HuH-7.5 (cell line): ENCODE measurements at places on chromosomes 2 and 18.

DNA sequence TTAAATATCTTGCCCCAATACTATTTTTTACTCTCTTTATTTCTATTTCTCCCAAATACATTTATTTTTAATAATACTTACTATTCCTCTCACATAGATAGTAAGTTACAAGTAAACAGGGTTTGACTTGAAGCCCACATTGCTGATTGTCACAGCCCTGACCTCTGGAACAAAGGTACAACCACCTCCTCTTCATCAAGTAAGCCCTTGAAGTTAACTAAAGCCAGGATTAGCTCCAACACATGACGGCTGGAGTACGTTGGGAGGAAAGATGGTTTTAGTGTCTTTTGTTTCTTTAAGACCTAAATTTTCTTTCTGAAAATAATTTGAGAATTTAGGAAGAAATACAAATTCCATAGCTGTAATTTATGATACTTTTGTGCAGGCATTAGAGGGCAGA is 949 bp downstream of the MYOM1 start:
- no peak for DNase-seq

DNA sequence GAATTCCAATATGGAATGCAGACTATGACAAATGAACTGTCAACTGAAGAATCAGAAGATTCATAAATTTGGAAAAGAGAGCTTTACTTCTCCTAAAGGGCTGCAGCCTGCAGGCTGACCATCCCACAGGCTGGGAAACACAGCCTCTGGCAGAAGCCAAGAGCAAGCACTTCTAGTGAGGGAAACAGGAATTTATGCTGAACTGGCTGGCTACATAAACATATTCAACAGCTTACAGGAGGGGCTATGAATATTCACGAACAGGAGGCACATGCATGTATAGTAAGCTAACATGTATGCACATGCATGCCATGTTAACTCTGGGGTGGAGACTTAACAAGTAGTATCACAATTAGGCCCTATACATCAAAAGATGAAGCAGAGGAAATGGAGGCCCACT is 17.6 kb downstream of the HIBCH start:
- DNase-seq, result no peak

GRCh38 chr2:225402210-225402776 is 2.8 kb downstream of the NYAP2 start:
- no peak for DNase-seq

GRCh38 chr2:11896386-11896785 is 150.0 kb downstream of the LPIN1 start:
- DNase-seq, result no peak

GRCh38 chr18:28189400-28190239 is 12.7 kb upstream of the CDH2 start:
- no peak for DNase-seq

DNA sequence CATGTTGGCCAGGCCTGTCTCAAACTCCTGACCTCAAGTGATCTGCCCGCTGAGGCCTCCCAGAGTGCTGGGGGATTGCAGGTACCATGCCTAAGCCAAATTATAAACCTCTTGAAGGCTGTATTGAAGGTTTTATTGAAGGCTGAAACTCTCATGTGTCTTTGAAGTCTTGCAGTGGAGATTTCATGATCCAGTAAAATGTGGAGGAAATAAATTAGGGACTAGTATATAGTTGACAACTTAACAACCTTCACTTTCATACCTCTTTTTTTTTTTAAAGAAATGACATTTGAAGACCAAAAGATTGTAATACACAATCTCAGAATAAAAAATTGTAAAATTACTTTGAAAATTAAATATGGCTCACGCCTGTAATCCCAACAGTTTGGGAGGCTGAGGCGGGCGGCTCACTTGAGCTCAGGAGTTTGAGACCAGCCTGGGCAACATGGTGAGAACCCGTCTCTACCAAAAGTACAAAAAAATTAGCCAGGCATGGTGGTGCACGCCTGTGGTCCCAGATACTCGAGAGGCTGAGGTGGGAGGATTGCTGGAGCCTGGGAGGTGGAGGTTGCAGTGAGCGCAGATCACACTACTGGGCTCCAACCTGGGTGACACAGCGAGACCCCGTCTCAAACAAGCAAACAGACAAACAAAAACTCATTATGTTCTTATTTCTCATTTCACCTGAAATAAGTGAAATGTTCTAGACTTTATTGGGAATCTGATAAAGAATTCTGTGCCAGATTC is 8.0 kb downstream of the EML4 start:
- no peak for DNase-seq

DNA sequence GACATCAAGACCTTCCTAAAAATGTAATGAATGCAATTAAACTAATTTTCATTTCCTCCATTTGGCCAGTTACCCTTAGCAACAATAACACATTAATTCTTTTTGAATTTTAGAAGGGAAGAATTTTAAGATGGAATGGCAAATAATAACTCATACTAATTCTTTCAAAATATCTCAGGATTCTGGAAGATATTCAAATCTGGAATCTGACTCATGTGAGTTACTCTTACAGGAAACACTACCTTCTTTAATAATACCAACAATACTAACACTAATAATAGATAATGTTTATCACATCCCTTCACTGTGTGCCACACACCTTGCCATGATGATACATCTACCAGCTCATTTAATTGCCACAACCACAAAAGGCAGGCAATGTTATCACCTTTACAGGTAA is 46.4 kb downstream of the ZNF521 start:
- DNase-seq, result no peak

GRCh38 chr2:199999166-199999565 is 43.8 kb downstream of the MAIP1 start:
- DNase-seq, result no peak

DNA sequence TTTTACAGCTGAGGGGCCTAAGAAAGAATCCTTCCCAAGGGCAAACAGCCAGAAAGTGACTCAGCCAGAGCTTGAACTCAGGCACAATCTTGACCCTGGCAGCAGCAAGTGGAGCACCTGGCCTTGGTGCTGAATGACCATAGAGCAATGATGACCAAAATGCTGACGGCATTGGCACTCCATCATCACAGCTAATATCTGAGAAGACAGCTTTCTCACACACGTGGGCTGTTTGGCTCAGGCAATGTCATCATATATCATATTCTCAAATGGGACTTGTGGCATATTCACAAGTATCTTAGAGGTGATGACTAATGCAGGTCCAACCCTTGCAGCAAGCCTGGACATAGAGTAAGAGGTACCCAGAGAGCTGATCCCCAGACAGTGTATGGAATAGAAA is 443.9 kb upstream of the MYT1L start:
- no peak for DNase-seq

- no peak for DNase-seq
These were observed 404.8 kb downstream of the MBD2 start for GRCh38 chr18:53819671-53820070.

DNA sequence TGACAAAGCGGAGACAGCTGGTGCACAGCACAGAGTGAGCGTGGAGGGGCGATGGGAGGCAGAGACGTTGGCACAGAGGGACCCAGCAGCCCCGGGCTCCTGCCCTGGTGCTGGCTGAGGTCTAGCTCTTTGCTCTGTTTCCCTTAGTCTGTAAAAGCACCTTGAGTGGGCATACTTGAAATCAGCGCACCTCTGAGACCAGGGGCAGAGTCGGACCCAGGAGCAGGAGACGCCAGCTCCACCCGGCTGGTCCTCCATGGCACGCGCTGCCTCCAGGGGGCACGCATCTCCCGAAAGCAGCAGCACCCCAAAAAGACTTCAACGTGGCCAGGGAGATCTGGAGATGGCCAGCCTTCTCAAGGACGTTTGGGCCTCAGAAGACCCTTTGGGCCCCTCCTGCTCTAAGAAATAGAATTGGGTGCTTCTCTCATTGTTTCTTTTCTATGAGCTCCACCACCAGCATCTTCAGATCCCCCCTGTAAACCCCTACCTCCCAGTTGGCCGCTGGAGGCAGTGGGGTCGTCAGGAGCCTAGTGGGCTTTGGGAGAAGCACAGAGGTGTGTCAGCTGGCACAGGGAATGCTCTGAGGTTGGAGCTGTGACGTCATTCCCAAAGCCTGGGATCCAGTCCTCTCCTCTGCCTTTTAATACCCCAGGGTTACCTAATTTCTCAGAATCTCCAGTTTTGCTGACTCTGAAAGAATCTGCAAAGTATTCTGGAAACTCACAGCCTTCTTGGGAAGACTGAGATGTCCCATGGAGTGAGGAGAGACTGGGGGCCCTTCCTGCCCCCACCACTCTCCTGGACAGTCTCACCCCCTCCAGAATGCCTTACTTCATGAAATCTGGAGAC is 58.9 kb downstream of the CIB4 start:
- DNase-seq, result no peak

GRCh38 chr2:72926811-72927465 is 9.6 kb downstream of the EMX1 start:
- peak; percentile 6 for DNase-seq

DNA sequence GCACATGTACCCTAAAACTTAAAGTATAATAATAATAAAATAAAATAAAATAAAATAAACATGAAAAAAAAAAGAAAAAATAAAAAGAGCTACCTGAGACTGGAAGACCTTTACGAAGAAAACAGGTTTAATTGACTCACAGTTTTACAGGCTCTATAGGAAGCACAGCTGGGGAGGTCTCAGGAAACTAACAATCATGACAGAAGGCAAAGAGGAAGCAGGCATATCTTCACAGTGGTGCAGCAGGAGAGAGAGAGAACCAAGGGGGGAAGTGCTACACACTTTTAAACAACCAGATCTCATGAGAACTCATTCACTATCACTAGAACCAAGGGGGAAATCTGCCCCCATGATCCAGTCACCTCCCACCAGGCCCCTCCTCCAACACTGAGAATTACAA is 379.3 kb upstream of the VWC2L start:
- no peak for DNase-seq

GRCh38 chr18:60391571-60392226 is 19.1 kb upstream of the MC4R start:
- no peak for DNase-seq

GRCh38 chr2:74052732-74053710 is 68.3 kb downstream of the TET3 start:
- DNase-seq, result no peak

DNA sequence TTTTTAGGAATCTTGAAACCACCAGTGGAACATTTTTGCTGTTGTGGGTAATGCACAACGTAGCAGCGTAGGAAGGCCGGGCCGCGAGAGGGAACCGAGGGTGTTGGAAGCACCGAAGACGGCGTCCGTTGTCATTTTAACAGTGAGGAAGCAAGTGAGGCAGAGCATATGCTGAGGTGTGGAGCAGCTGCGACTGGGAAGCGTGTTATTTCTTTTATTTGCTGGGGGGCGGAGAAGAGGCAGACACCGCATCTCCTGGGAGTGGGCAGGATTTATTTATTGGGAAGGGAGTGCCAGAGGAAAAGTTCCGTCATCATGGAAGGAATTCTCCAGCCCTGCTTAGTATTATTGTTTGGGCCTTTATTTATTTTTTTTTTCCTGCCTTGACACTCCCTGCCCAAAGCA is 232.8 kb downstream of the KLHL29 start:
- DNase-seq, result no peak

- peak; percentile 77 for DNase-seq
These were observed 412 bp upstream of the NCK2 start for GRCh38 chr2:105744091-105744908.

GRCh38 chr2:238107525-238108422 is 7.6 kb downstream of the ESPNL start:
- no peak for DNase-seq

- DNase-seq, result no peak
These were observed 483.0 kb upstream of the NRP2 start for GRCh38 chr2:205199165-205199850.

DNA sequence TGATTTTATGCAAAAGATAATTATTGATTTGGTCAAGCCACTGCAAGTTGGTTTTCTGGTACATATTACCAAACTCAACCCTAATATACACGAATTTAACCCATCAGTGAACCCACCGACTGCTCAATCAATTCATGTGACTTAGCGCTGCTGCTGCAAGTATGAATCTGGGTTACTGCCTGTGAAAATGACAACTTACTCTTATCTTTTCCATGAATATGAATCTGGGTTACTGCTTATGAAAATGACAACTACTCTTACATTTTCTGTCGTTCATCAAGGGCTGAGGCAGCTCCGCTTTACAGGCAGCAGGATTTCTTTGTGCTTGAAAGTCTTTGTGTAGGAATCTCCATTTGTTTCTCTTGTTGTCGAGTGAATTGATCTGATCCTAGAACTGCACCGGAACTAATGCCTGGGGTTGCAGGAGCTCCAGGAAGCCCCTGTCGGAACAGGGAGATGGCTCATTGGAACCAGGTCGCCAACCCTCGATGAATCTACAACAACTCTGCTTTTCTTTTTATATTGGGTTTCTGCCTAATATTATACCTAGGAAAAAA is 22.1 kb upstream of the ALKAL2 start:
- DNase-seq, result no peak

DNA sequence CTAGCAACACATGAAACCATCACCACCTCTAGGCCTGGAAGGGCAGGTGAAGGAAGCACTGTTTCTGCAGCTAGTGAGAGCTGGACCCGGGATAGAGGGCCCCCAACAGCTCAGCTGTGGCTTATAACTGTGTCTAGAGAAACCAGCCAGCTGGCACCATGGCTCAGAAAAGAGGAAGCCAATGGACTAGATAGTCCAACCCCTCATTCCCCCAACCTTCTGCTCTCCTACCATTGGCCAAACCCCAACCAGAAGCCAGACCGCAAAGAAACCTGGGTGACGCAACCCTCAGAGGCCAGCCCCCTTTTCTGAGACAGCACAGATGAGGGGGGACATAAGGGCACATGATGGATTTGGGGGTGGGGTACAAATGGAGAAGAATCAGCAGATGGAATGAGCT is 24.3 kb downstream of the SMYD1 start:
- DNase-seq, result no peak

GRCh38 chr2:208929894-208930427 is 493.9 kb upstream of the MAP2 start:
- no peak for DNase-seq

DNA sequence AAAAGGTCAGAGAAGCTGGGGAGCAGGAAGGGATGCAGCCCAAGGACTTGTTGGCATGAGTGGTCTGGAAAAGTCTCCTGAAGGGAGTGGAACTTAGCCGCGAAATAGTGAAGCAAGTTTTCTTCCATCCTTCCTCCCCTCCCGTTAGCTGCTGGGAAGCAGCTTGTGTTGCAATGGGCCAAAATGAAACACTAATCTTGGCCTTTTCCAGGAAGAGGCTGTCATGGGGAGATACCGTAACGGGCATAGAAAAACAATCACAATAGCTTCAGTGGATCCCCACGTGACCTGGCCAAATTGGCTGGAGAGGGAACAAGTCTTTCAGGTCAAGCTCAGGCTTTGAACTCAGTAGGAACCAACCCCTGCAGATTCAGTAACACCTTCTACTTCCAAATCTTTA is 49.3 kb downstream of the SEMA4F start:
- DNase-seq, result no peak

DNA sequence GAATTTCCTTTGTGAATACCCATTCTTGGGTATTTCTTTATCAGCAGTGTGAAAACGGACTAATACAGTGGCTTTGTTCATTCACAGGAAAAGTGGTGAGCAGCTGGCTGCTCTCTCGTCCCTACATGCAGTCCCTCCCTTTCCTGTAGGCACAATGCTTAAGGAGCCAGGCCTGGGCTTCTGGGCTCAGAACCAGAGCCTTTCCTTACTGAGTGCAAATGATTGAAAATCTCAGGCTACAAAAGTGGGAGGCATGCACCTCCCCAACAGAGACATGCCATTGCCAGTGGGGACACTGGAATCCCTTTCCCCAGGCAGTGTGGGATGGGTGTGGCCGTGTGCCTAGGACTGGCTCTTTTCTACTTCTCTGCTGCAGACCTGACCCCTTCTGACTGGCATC is 61.3 kb downstream of the MCFD2 start:
- no peak for DNase-seq

- no peak for DNase-seq
These were observed 61.1 kb downstream of the EIF5B start for GRCh38 chr2:99398303-99398702.
